ENCODE measurements at places on chromosomes 4 and X.

GRCh38 chr4:113170805-113171468 lies 121.5 kb downstream of the ANK2 start:
- DNase-seq, result no peak

DNA sequence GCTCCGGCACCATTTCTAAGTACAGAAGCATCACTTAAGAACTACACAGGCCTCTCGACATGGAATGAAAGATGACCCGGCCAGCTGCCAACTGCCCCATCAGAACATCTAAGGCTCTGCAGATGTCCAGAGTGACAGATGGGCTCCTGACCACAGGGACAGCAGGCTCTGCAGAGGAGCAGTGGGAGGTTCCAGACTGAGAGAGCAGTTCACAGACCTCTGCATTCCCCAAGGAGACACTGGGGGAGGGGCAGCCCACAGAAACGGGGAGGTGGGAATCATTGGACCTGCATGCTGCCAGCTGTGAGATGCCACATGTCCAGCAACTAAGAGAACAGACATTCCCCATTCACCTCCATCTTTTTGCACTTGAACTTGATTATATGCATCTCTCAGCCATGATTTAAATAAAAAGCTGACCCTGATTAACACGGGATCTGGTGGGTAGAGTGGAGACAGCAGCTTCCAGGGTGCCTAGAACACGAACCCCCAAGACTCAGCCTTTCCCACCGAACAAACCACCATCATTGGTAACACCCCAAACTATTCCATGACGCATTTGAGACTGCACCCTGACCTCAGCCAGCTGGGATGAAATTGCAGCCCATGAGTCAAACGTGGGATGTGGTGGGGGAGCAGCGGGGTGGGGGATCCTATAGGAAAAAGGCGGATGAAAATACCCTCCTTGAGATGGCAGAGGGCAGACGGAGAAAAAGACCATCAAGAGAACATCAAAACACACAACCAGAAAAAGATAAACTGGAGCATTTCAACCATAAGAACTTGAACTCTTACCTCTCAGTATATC lies 47.2 kb downstream of the AFAP1 start:
- no peak for DNase-seq

GRCh38 chrX:10156199-10157031 lies at the start of gene CLCN4:
CLCN4 (plus strand) TSS chrX:10156975; CDS start chrX:10185033, 28,058 bp downstream.
- no peak for DNase-seq

DNA sequence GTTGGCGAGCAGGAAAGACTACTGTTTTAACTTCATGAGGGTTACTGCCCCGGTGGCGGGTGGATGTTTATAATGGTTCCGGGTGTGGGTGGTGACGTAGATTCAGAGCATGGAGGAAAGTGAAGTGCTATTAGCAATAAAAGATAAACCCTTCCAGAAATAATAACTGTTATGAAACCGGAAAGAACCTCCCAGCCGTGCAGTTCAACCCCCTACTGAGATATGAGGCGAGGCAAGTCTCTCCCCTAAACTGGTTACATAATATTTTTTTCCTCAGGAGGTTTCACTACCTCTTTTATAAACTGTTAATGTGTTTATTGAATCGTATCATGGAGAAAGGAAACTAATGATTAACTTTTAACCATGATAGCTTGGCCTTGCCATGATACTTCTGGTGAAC lies 33.9 kb upstream of the STIM2 start:
- DNase-seq, result no peak

- DNase-seq, result no peak
These were observed 9.1 kb upstream of the UBA1 start for GRCh38 chrX:47184486-47184885.

- no peak for DNase-seq
These were observed 17.0 kb downstream of the MTHFD2L start for GRCh38 chr4:74174941-74175340.
